Esophagus squamous epithelium (tissue), 5 donors: ENCODE measurements at places on chromosomes 11 and 22. TPM values are rescaled to one million over a fixed set of nuclear protein-coding genes. Genes with fewer than 3 reads are reported as not detected.
A peak's percentile ranks its signal among the peaks of the same experiment; 100 is the strongest.

DNA sequence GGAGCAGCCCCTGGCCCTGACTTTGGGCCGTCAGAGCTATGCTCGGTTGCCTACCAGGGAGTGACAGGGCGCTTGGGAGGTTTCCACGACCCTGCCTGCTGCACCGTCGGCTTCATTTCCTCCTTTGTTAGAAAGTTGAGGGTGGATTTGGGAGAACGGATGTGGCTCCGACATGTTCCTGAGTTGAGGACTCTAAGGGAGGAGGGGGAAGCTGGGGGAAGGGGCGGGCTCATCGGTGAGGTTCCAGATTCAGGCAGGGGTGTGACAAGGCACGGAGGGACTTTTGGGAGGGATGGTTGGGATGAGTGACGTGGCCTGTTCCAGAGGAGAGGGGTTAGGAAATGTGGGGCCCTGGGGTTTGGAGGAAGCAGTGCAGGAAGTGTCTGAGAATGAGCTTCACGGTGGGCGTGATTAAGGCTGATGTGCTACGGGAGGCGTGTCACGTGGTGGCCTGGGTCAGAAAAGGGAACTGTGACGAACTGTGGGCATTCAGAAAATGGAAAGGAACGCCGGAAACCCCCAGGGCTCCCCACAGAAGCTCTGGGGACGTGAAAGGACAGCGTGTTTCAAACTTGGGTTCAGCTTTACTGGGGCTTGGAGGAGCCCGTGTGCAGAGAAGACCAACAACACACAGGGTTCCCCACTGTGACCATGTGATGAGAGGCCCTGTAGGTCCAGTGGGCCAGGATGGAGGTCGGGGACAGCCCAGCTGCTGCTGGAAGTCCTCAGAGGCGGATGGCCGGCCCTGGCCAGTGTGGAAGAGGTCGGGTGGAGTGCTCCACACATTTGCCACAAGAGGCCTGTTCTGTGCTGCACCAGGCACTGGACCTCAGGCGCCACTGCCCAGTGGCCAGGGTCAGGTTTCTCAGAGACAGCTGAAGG is 2.8 kb downstream of the PARVB start:
- H3K27ac ChIP-seq, result peak overlapping the region; percentile 95
- H3K36me3 ChIP-seq, result no peaks in the 10 kb centered on the region
- peak; percentile 74 for DNase-seq
- peaks cover 6% of the 10 kb centered on the region for H3K4me1 ChIP-seq

DNA sequence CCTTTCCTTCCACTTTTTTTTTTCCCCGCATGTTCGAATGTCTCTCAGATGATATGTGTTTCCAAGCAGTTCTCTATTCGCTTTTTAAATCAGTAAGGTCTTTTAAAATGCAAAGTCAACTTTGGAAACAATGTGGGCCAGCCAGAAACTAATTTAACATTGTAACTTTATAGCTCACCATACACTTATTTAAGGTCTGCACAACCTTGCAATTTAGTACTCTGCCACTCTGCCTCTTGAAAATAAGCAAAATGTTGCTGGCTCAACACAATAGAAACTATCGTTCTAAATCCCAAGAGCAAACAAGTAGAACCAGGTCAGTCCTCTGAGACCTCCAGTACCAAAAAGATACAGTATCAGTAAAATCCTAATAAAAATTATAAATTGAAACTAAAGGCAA is 109.0 kb downstream of the SIK3 start:
- no peak for DNase-seq
- H3K27me3 ChIP-seq, result no peaks in the 10 kb centered on the region
- peaks cover 76% of the 10 kb centered on the region for H3K4me1 ChIP-seq
- no peak overlapping the region for H3K4me3 ChIP-seq
- H3K36me3 ChIP-seq, result no peaks in the 10 kb centered on the region
- H3K27ac ChIP-seq, result no peak overlapping the region

RELT gene
- 6.1 TPM for total RNA-seq

GRCh38 chr11:72836111-72836510 is 21.9 kb downstream of the ATG16L2 start:
- peak overlapping the region; percentile 77 for H3K27ac ChIP-seq
- peaks cover 27% of the 10 kb centered on the region for H3K4me1 ChIP-seq
- no peak for DNase-seq

- H3K36me3 ChIP-seq, result no peaks in the 10 kb centered on the region
- H3K4me3 ChIP-seq, result no peak overlapping the region
- DNase-seq, result no peak
- peak overlapping the region; percentile 60 for H3K27ac ChIP-seq
Measured at GRCh38 chr11:43920598-43921419, 21.6 kb upstream of the C11orf96 start.

GRCh38 chr11:46845440-46845739 is 690 bp downstream of the CKAP5 start:
- peak overlapping the region; percentile 89 for H3K4me3 ChIP-seq
- H3K27me3 ChIP-seq, result no peaks in the 10 kb centered on the region
- peak overlapping the region; percentile 89 for H3K27ac ChIP-seq
- H3K4me1 ChIP-seq, result peaks cover 14% of the 10 kb centered on the region
- no peaks in the 10 kb centered on the region for H3K36me3 ChIP-seq

DNA sequence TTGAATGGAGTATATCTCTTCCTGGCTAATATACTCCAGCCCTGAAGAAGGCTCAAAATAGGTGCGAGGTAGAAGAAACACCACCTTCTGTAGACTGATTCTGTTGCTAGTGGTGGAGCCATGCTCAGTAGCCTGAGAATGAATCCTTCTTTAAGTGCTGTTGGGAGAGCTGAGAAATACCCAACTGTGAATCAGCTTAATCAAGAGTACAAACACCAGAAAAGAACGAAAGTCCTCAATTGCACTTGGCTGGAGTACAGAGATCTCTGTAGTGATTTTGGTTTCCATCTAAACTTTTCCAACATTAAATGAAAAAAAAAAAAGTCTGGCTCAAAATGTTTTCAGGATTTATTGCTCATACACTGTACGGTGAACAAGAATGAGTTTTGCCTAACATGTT is 619.1 kb downstream of the METTL15 start:
- H3K4me3 ChIP-seq, result no peak overlapping the region
- DNase-seq, result no peak
- no peaks in the 10 kb centered on the region for H3K27me3 ChIP-seq

- H3K4me1 ChIP-seq, result no peaks in the 10 kb centered on the region
- no peak overlapping the region for H3K4me3 ChIP-seq
- H3K27ac ChIP-seq, result no peak overlapping the region
- no peaks in the 10 kb centered on the region for H3K27me3 ChIP-seq
- no peak for DNase-seq
Measured at GRCh38 chr22:31879585-31879984, 64.8 kb upstream of the YWHAH start.

GRCh38 chr11:36296884-36297543 is 926 bp downstream of the PRR5L start:
- H3K36me3 ChIP-seq, result no peaks in the 10 kb centered on the region
- no peaks in the 10 kb centered on the region for H3K27me3 ChIP-seq
- peaks cover 12% of the 10 kb centered on the region for H3K4me1 ChIP-seq
- H3K27ac ChIP-seq, result no peak overlapping the region
- no peak overlapping the region for H3K4me3 ChIP-seq

DNA sequence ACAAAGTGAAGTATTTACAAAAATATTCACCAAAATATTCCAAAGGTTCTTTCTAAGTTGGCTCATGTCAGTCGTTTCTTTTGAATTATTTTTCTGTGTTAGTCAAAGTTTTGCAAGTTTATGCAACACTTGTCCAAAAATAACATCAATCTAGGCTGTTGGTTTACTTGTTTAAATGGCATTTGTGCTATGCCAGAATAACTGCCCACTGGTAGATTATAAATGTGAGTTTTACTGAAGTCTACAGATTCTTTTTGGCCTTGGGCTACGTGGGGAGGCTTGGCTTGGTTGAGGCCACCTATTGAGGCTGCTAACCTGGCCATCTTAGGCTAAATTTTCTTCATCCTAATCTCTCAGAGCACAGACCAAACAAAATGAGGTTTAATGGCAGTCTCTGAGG is 1091.9 kb upstream of the RAG2 start:
- H3K4me3 ChIP-seq, result no peak overlapping the region
- no peaks in the 10 kb centered on the region for H3K36me3 ChIP-seq
- no peak for DNase-seq
- H3K27ac ChIP-seq, result no peak overlapping the region

DNA sequence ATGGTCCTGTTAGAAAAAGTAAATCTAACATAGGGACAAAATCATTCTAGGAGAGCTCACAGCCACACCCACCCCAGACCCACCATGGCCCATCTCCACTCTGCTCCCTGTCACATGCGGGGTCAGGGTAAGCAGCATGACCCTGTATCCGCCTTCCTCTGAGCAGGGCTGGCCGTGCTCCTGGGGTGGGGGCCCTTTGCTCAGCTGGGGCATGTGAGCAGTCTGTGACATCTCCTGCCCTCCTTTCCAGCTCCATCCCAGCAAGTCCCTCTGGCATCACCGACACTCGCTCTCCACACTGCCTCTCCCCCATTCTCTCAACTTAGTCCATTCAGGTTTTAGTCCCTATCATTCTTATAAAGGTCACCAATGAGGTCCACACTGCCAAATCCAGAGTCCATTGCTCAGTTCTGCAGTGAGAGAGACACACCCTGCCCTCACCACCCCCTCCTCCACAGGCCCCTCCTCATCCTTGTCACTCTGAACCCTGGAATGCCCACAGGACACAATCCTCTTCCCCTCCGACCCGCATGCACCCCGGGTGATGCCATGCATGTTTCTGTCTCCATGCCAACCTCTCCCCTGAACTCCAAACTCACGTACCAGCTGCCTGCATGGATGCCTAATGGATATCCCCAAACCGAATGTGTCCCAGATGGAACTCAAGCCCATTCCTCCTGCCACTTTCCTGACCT is 65.1 kb upstream of the PITPNB start:
- no peaks in the 10 kb centered on the region for H3K27me3 ChIP-seq
- no peaks in the 10 kb centered on the region for H3K4me1 ChIP-seq
- no peak for DNase-seq
- H3K4me3 ChIP-seq, result no peak overlapping the region
